ENCODE measurements at places on chromosomes 16 and 17. TPM values are rescaled to one million over a fixed set of nuclear protein-coding genes. Genes with fewer than 3 reads are reported as not detected.

The TBC1D26 gene
- 1.2 TPM for total RNA-seq

The NXPH3 gene
- 11.5 TPM for total RNA-seq

The MGAT5B gene
- total RNA-seq = 3.3 TPM

The CDRT15L2 gene
- total RNA-seq = not detected

The TBC1D3I gene
- total RNA-seq = not detected

The NEUROD2 gene
- total RNA-seq = not detected

The GDPD3 gene
- total RNA-seq = 2.3 TPM

The C16orf95 gene
- total RNA-seq = not detected

The NPIPB6 gene
- total RNA-seq = not detected

The MYL4 gene
- not detected for total RNA-seq

The WNT9B gene
- total RNA-seq = not detected

The UTS2R gene
- not detected for total RNA-seq

The CNGB1 gene
- total RNA-seq = not detected

The KRTAP2-3 gene
- total RNA-seq = not detected

The SLC16A6 gene
- 0.35 TPM for total RNA-seq

The CALB2 gene
- not detected for total RNA-seq

The PIPOX gene
- 1.0 TPM for total RNA-seq

The GSG1L gene
- 0.24 TPM for total RNA-seq

The PRR35 gene
- total RNA-seq = not detected

The RGS9 gene
- 3.5 TPM for total RNA-seq

The KRTAP2-1 gene
- total RNA-seq = not detected

The STH gene
- total RNA-seq = not detected

The RGS11 gene
- 2.4 TPM for total RNA-seq

Measured in uterus (tissue), 4 donors.